ENCODE measurements at places on chromosomes 2 and 18.
A peak's percentile ranks its signal among the peaks of the same experiment; 100 is the strongest.

DNA sequence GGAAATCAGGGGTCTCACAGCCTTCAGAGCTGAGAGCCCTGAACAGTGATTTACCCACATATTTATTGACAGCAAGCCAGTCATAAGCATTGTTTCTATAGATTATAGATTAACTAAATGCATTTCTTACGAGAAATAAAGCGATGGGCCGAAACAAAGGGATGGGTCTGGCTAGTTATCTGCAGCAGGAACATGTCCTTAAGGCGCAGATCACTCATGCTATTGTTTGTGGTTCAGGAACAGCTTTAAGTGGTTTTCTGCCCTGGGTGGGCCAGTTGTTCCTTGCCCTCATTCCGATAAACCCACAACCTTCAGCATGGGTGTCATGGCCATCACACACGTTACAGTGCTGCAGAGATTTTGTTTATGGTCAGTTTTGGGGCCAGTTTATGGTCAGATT, 36.4 kb downstream of the TANC1 start:
- DNase-seq = no peak

- DNase-seq = peak; percentile 75
These were observed 39.4 kb downstream of the CMPK2 start for GRCh38 chr2:6826081-6826913.

GRCh38 chr2:236847538-236848263, 238.0 kb upstream of the COPS8 start:
- no peak for DNase-seq

DNA sequence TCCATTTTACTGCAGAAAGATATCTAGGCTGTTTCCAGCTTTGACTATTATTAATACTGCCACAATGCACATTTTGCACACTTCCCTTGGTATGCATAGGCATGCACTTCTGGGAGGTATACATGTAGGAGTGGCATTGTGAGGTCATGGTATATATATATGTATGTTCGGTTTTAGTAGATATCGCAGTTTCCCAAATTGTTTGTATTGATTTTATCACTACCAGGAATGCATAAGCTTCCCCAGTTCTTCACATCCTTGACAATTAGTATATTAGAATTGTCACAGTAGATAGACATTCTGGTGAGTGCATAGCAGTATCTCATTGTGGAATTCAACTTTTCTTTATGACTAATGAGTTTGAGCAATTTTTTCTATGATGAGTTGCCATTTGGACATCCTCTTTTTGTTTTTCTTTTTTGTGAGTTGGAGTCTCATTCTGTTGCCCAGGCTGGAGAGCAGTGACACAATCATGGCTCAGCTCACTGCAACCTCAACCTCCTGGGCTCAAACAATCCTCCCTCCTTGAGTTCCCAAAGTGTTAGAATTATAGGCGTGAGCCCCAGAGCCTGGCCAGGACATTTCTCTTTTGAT, 4.2 kb upstream of the GRB14 start:
- DNase-seq = no peak

GRCh38 chr18:56541340-56541739, 97.1 kb downstream of the TXNL1 start:
- no peak for DNase-seq

GRCh38 chr2:150697596-150697995, 210.1 kb upstream of the RND3 start:
- no peak for DNase-seq

DNA sequence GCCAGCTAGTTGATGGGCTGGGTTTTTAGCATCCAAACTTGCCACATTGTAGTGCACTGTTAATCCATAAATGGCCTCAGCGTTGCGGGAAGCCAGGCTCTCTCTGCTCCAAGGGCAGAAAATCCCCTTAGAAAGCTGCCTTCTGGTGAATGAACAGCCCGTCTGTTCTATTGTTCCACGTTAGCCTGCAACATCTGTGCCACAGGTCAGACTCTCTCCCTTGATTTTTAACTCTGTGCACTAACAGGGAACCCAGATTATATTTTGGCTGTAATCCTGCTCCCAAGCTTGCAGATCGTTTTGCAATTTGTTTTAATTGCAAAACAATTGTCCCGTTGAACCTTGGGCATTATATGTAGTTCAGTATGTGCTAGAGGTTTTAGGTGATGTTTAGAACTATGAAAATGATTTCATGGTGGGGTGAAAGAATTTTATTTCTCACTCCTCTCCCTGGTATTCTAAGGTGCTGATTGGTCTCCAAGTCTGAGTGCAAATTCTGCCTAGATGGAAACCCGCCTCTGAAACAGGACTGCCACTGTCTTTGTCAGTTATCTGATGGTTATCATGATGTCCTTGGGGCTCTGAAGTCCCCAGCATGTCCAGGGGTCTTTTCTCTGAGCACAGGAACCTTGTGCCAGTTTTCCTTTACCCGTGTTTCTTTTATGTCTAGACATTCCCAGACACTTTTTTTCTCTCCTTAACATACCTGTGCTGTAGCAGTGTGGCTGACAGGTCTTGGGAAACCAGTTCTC, 106.6 kb downstream of the MAP4K4 start:
- no peak for DNase-seq

- DNase-seq = peak; percentile 77
These were observed 272.6 kb upstream of the UBE2E3 start for GRCh38 chr2:180707884-180708205.

DNA sequence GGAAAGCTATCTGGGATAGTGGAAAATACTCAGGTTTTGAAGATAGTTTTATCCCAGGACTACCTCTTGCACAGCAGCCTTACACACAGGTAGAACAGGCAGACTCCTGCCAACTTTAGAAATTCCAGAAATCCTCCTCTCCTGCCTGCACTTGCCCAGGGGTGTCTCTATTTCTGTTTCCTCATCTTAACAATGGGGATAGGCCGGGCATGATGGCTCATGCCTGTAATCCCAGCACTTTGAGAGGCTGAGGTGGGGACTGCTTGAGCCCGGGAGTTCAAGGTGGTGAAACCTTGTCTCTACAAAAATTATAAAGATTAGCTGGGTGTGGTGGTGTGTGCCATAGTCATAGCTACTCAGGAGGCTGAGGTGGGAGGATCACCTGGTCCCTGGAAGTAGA, 117.0 kb upstream of the ARL5A start:
- no peak for DNase-seq

- peak; percentile 58 for DNase-seq
These were observed 67.7 kb downstream of the SEPTIN10 start for GRCh38 chr2:109545828-109546713.

- no peak for DNase-seq
These were observed 17.3 kb downstream of the BMP10 start for GRCh38 chr2:68853915-68854314.

Data from ACHN (cell line).